ENCODE measurements at places on chromosomes 16 and 17.

- DNase-seq: no peak
These were observed 82.3 kb downstream of the CMIP start for GRCh38 chr16:81526935-81527334.

- DNase-seq: no peak
These were observed 67.7 kb upstream of the GSG1L start for GRCh38 chr16:28131181-28131580.

GRCh38 chr17:82495844-82496528 lies 23.5 kb upstream of the FOXK2 start:
- DNase-seq: no peak

DNA sequence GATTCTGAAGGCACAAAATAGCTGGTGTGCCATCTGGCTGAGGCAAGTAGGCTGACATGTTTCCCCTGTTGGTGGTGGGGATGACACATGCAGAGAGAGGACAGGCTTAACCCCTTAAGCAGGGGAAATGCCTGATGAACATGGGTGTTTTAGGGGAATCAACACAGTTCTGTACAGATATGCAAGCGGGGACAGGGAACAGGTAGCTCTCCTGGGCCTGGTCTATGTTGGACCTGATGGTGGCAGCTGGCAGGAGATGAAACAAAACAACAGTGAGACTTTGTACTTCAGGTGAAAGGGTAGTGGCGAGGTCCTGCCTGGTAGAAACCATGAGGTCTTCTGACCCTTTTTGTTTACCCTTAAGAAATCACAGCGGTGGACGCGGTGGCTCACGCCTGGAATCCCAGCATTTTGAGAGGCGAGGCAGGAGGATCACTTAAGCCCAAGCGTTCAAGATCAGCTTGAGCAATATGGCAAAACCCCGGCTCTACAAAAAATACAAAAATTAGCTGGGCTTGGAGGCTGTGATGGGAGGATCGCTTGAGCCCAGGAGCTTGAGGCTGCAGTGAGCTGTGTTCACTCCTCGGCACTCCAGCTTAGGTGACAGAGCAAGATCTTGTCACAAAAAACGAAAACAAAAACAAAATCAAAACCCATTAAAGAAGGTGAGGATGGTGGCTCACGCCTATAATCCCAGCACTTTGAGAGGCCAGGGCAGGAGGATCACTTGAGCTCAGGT lies 10.5 kb downstream of the OR1F1 start:
- DNase-seq: no peak

DNA sequence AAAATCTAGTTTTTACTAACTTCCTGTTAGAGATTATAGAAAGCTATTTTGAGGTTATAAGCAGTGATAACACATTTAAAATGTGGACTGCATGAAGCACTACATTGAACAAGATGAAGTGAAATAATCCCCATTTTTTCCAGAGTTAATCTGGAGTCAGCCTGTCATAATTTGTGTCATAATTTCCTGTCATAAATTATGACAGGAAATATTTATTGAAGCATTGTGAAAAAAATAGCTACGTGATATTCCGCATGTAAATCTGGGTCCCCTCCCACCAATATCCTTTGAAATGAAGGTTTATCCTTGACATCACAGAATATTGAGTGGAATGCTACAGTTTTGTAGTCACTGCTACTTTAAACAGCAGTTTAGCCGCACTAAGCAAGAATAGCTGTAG lies 40.1 kb downstream of the OMG start:
- DNase-seq: no peak

DNA sequence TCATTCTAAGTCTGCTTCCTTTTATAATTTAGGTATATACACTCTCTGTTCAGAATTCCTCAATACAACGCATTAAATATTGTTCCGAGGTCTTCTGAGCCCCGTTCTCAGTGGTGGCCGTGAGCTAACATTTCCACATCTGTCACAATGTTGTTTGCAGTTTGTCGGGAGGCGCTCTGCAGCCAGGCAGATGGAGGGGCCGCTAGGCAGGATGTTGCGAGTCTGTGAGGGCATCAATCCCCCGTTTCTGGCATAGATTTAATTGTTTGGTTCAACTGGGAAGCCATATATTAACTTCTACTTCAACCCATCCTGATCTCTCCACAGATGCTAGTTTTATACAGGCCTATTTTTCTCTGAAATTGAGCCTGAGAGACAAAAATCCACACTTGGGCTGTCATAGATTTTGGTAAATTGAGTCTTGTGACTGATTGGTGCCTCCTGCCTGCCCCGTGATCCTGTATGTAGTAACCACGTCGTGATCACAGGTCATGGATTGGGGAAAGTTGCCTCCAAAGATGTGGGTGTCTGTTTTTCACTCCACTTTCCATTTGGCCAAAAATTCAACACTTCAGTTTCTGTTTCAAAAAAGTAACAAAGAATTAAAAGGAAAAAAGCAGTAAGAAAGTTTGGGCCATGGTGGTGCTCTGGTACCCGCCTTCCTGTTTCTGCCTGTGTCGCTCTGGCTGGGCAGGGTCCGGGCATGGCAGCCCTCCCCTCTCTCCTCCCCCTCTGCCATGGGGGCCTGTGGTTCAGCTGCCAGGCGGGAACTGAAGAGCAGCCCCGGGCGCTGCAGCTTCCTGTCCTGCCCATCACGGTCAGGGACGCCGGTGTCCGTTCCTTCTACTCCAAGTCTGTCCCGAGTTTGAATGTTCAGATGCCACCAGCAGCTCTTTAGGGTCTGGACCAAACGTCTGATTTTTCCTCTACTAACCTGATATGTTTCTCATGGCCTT lies 41.5 kb downstream of the RPTOR start:
- no peak for DNase-seq

GRCh38 chr17:75646638-75646992 lies 13.4 kb downstream of the SMIM5 start:
- no peak for DNase-seq

DNA sequence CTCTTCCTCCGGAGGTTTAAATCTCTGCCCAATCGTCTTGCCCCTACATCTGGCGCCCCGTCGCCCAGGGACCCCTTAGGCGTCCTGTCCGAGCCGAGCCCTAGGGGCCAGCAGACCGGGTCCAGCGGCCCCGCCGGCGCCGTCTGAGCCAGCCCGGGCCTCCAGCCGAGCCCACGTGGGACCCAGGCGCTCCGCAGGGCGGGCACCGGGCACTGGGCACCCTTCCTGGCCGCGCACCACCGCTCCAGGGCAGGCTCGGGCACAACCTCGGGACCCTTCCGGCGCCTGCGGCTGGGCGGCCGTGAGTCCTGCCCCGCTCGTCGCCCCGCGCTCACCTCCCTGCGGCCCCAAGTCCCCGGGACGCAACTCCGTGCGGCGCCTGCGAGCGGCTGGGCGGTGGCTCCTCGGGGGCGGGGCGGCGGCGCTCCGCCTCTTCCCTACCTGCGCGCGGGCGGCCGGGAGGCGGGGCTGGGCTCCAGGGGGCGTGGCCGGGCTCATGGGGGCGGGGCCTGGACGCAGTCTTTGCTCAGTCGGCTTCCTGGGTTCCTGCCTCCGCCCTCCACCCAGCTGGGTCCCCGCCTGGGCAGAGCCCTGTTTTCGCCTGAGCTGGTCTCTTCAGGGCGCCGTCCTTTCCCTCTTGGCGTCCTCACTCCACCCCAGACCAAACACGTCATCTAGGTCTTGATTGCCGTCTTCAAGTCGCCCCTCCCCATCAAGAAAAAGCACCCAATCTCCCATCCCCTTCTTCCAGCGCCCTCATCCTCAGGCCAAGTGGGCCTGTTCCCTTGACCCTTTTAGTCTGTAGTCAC lies at the start of gene RHBDF2:
TSS of gene RHBDF2 (minus strand) at position 406 of the 809 bp plus-strand sequence. CDS start 19,899 bp downstream, outside the sequence.
- peak; percentile 94 for DNase-seq

GRCh38 chr17:35449371-35449931 lies 885 bp upstream of the SLFN13 start:
- no peak for DNase-seq

Measured in stimulated activated naive CD8-positive, alpha-beta T cell treated with anti-CD3 and anti-CD28 coated beads, Interleukin-15, amount 100 ng/mL, for 72 hours (primary cell).